ENCODE measurements at places on chromosomes 12 and 14. TPM values are rescaled to one million over a fixed set of nuclear protein-coding genes. Genes with fewer than 3 reads are reported as not detected.

The CCDC60 gene
- total RNA-seq: not detected

The FAM222A gene
- 2.0 TPM for total RNA-seq

The B4GALNT3 gene
- 1.6 TPM for total RNA-seq

The FSCB gene
- total RNA-seq: not detected

The STYK1 gene
- not detected for total RNA-seq

The CAPZA3 gene
- total RNA-seq: not detected

The KLHL42 gene
- total RNA-seq: 15.3 TPM

The ARHGEF40 gene
- 17.3 TPM for total RNA-seq

The RNASE1 gene
- total RNA-seq: not detected

The GZMB gene
- not detected for total RNA-seq

The PRPH gene
- not detected for total RNA-seq

The FITM1 gene
- 1.4 TPM for total RNA-seq

The ZNF140 gene
- 10.9 TPM for total RNA-seq

The RPS6KA5 gene
- 35.4 TPM for total RNA-seq

The KLRF2 gene
- total RNA-seq: not detected

The NTF3 gene
- not detected for total RNA-seq

Measured in T-helper 17 cell (primary cell).